ENCODE measurements at places on chromosomes 12 and 14.
A peak's percentile ranks its signal among the peaks of the same experiment; 100 is the strongest.

DNA sequence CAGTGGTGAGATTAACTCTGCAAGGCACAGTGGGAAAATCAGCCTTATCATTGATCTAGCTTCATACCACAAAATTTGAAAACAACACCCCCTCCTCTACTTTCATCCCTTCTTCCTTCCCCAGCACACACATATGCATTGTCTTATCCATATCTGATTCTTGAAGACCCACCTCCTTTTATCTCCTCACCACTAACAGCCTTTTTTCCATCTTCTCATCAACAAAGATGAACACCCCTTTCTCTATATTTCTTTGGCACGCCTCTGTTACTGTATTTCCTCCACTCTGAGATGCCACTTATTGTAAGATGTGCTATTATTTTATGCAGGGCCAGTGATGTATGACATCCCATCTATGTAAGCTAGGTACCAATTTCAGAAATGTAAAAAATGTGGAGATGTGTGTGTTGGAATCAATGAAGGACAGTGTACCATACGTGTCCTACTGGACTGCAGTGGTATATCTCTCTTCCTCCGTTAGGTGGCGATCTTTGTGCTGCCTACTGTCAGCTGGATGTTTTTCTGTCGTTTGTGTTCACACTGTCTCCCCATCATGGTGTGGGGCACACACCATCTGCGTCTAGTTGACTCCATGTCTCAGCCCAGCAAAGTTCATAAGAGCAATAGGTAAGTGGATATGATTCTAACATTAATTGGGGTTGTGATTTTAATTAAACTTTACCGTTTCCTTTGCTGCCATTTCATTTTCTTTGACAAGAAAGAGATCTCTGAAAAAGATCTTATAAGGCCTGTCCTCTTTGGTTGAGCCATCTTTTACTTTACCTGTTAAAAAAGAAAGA, 24.0 kb downstream of the CCDC38 start:
- DNase-seq, result peak; percentile 21

DNA sequence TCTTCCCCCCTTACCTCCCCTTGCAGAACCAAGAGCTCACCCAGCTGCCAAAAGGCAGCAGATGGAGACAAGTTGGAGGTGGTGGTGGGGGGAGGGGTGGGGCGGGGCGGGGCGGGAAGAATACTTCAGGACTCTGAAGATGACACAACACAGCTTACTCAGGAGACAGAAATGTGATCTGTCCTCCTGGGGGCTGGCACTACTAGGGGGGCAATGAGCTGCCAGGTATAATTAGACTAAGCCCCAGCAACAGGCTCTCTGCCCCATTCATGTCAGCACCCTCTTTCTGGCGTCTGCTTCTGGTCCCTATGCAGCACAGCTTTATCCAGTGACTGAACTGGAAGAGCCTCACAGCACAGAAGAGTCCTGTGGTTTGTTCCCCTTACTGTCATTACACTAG, 407.0 kb downstream of the MED13L start:
- no peak for DNase-seq

- DNase-seq, result no peak
These were observed 93.2 kb downstream of the NKX2-1 start for GRCh38 chr14:36426836-36427235.

DNA sequence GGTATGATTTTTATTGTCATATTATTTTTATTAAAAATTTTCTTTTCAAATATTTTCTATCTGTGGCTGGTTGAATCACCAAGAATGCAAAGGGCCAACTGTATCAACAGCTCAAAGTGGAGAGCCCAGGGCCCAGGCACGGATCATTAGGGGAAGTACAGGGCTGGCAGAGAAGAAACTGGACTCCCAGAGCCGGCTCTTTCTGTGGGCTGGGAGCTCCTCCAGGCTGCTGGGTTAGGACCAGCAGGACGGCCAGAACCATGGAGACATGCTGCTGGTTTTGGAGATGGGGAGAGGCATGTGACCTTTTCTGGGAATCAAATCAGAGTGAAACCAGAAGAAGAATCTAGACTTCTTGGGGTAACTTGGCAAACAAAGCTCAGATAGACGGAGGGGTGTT, 220.5 kb downstream of the CACNA1C start:
- DNase-seq, result no peak

GRCh38 chr14:103880348-103881267, 33.2 kb upstream of the PPP1R13B start:
- no peak for DNase-seq

DNA sequence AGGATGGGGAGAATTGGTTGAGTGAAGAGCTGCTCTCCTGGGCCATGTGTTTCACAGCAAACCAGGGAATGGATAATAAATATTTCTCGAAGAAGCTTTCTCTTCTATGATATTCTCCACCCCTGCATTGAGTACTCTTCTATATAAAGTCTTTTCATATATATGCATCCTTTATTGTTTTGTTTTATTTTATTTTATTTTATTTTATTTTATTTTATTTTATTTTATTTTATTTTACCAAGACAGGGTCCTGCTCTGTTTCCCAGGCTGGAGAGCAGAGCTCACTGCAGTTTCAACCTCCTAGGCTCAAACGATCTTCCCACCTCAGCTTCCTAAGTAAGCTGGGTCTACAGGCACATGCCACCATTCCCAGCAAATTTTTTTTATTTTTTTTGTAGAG, 85.8 kb downstream of the SCN8A start:
- no peak for DNase-seq
